Stimulated activated CD8-positive, alpha-beta memory T cell treated with anti-CD3 and anti-CD28 coated beads, Interleukin-4, amount 100 ng/mL, for 1 hour (primary cell): ENCODE measurements at places on chromosomes 11 and 22.

GRCh38 chr11:112290493-112290850, 29.8 kb upstream of the PLET1 start:
- no peak for DNase-seq

DNA sequence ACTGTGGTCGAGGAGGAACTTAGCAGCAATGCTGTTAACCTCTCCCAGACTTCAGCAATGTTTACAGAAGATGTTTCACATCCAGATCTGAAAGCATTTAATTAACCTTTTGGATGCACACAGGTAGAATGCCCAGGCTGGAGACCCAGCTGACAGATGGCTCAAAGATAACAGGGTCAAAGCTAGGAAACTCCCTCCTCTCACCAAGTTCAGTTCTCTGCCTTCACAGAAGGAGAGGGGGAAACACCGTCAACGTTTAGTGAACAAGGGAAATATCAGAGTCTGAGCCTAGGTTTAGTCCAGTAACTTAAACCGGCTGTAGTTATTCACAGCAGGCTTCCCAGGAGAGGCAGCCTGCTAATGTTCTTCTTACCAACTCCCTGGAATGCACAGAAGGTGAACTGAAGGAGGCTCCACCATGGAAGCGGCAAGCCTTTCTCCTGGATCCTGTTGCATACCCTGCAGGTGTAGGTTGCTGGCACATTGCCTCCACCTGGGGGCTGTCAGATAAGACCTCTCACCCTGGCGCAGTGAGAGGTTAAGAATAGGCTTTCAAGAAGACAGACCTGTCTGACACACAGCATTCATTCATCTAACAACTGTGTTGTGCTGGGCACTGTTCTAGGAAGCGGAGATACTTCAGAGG, 23.5 kb upstream of the ANKK1 start:
- DNase-seq = no peak

DNA sequence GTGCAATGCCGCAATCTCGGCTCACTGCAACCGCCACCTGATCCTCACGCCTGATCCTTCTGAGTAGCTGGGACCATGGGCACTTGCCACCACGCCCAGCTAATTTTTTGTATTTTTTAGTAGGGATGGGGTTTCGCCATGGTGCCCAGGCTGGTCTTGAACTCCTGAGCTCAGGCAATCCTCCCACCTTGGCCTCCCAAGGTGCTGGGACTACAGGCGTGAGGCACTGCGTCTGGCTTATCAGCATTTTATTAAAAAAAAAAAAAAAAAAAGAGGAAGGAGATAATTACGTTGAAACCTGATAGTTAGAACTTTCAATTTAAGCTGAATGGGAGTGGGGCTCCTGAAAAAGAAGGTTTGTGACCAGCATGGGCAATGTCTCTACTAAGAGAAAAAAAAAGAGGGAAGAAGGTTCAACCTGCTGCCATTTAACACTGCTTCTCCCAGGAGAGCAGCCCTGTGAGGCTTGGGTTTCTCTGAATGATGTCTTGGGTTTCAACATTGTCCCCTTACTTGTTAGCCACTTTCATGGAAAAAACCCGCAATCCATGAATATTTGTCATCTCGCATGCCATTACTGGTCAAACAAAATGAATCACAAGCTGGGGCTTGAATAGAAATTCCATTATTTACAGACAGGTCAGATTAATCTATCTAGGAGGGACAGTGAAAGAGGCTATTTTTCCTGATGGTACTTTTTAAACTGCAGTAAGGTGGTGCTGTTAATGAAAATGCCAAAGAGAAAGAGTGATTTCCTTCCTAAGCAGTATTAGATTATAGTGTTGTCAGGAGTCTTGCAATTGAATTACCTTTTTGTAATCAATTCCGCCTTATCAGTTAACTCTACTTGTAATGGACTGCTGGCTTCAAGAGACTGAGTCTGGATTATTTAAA, 72.5 kb downstream of the PACS1 start:
- DNase-seq = no peak

- no peak for DNase-seq
Observed at GRCh38 chr11:117808784-117809183, 11.8 kb upstream of the DSCAML1 start.

GRCh38 chr11:45964911-45965389, 42.5 kb downstream of the LARGE2 start:
- peak; percentile 7 for DNase-seq

DNA sequence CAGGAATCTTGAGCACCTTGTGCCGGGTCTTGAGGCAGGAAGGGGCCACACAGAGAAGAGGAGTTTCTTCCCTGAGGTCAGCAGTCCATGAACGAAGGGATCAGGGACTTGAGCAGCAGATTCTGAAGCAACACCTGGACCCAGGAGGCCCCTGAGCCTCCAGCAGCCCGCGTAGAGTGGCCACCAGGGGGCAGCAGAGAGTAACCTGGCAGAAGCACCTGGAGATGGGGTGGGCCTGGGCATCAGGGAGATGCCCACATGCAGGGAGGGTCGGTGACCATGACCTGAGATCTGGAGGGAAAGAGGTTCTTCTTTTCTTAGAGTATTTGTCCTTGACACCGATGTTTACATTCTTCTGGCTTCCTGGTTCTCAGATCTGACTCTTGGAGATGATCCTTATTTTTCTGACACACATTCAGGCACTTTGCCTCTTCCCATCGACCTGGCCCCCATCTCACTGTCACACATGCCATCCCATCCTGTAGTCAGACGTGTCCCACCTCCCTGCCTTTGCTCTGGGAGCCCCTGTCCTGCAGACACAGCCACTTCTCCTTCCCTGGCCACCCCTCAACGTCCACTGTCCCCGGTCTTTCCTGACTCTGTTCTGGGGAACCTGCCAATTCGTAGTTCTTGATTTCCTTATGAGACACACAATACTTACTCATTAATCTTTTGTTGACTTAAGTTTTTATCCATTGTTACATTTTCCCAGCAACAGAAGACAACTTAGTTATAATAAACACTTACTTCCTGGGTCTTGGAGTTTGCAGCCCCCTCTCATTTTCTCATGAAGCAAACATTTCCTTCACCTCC, 66.5 kb downstream of the GGTLC2 start:
- DNase-seq = peak; percentile 69

DNA sequence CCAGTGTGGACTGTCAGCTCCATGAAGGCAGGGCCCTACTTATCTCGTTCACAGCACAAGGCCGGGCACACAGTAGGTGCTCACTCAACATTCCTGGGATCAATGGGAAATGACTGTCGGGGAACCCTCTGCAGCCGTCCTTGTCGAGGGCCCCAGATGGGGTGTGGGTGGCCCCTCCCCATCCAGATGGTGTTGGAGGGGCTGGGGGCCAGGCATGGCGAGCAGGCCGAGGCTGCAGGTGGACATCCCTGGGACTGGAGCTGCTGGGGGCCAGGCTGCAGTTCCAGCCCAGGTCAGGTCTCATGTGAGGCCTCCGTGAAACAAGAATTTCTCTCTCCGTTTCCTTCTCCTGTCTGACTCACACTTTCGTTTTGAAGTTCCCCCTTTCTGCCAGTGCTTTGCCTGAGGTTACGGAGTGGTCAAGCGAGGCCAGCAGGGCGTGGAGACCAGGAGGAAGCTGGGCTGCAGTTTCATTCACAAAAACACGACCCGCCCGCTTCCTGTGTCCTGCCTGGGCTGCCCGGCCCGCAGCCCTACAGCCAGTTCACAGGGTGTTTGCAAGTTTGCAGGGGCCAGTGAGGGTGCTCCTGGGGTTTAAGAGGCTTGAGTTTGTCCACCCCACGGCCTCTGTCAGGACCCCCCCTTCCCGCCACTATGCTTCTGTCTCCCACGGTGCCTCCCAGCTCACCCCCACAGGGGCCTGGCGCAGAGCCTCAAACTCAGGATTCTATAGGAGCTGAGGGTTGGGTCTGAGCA, 4.5 kb downstream of the MYEOV start:
- DNase-seq = no peak

DNA sequence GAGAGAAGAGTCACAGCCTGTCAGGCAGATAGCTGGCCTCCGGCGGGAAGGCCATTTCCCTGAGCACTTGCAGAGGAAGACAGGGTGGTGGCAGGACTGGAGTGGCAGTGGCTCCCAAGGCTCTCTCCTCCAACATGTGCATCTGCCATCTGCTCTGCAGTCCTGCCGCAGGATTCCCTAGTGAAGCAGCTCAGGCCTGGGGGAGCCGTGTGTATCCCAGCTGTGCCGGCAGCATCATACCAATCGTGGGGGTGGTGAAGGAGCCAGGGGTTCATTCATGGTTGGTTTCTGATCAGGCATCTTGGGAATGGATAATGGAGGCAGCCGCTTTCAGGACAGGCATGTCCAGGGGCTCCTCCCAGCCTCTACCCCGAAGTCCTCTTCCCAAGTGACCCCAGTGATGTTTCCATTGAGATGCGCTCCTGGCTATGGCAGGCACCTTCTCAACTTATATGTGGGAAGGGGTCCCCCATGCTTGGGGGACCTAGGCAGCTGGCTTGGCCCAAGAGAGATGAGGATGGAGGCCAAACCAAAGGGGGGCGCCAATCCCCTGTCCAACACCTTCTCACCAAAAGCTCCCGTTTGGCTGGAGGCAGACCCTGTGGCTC, 6.1 kb downstream of the TAGLN start:
- no peak for DNase-seq

GRCh38 chr11:100825626-100826025, 138.5 kb downstream of the ARHGAP42 start:
- DNase-seq = no peak
